ENCODE measurements at places on chromosomes 11 and 22.

GRCh38 chr11:80733790-80734189 lies 1293.0 kb upstream of the TENM4 start:
- DNase-seq, result no peak

DNA sequence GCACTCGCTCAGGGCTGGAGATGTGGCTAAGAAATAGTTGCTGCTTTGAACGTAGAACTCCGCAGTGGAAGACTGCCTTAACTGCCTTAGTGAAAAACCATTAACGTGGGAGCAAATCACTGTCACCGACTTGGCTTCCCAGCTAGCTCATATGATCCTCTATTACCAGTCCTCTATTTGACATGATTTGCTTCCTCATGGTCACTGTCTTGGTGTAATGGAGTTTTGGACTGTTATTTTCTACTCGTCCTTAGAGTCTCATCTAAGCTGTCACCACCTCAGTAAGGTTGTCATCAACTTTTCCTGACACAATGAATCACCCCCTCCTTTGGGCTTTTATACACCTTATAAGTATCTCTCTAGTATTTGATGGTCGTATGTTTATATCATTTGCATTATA lies 167.1 kb upstream of the NARS2 start:
- DNase-seq, result no peak

- no peak for DNase-seq
Observed at GRCh38 chr11:111449696-111450479, 62.3 kb downstream of the BTG4 start.

DNA sequence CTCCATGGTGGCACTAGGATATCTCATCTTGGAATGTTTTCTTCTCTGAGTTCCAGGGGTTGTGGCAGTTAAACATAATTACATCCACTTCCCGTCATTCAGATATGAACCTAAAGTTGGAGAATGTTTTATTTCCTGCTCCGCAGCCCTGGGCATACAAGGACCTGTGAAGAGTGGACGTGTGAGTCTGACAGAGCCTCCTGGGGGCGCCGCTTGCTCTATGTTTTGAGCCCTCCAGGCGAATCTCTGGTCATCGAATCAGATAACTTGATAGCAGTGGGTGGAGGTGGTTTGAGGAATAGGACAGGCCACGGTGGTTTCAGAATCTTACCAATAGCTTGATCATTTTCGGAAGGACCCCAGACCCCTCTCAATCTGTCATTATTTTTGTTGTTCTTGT lies 174.2 kb downstream of the NTM start:
- DNase-seq, result no peak

DNA sequence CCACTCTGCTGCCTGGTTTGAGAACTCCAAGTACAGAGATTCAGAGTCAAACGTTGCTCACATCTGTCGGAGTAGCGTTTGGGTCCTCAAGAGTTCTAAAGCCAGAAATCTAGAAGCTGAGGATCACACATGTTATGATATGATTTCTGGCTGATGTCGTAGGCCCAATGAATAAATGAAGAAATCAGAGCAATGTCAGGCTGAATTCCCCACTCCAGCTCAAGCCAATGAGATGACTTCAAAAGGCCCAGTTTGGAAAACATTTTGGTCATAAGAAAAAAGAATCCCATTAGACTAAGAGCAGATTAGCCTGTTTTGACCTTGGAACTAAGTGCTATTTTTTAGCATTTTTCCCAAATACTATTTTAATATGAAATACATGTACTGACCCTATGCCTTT lies 106.7 kb downstream of the ETS1 start:
- DNase-seq, result no peak

GRCh38 chr11:128604723-128605122 lies 17.4 kb upstream of the ETS1 start:
- DNase-seq, result no peak

DNA sequence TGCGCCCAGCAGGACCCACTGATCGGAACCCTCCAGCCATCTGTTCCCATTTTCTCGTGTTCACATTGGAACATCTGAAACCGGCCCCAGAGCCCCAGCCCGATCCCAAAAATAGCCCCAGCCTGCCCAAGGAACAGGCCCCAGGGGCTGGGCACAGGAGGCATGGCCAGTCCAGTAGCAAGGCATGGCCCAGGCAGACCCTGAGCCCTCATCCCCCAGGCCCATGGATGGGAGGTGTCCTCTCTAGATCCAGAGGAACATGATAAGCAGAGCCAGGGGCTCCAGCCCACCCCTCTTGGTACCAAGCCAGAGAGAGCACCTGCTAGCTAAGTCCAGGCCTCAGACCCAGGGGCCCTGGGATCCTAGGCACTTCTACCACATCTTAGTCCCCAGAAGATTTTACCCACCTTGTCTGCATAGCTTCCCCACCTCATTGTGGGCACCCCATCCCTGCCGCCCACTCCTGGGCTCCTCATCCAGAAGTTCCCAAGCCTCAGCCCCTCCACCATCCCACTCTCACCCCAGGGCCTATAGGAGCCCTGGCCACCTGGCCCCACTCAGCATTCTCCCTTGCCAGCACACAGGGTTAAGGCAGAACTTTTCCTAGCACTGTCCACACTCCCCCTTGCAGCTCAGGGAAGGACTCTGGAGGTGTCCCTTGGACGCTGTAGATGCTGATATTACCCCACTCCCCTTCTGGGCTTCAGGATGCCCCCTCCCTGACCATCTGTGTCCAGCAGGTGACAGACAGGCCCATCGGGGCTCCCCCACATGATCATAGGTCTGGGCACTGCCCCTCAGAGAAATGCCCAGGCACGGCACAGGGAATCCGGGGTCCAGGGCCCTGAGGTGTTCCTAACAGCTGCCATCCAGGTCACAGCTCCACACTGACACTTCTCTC lies 9.5 kb downstream of the BCL9L start:
- no peak for DNase-seq

- DNase-seq, result no peak
Observed at GRCh38 chr11:70265341-70265740, 5.1 kb upstream of the PPFIA1 start.

GRCh38 chr11:45159781-45160365 lies 13.4 kb downstream of the PRDM11 start:
- no peak for DNase-seq

GRCh38 chr11:71397961-71398360 lies 50.2 kb downstream of the DHCR7 start:
- no peak for DNase-seq

- no peak for DNase-seq
Observed at GRCh38 chr11:44779736-44780520, 53.2 kb downstream of the TSPAN18 start.

GRCh38 chr11:100892886-100893285 lies 205.8 kb downstream of the ARHGAP42 start:
- DNase-seq, result no peak

GRCh38 chr22:44658311-44658953 lies 43.6 kb upstream of the PRR5 start:
- no peak for DNase-seq

DNA sequence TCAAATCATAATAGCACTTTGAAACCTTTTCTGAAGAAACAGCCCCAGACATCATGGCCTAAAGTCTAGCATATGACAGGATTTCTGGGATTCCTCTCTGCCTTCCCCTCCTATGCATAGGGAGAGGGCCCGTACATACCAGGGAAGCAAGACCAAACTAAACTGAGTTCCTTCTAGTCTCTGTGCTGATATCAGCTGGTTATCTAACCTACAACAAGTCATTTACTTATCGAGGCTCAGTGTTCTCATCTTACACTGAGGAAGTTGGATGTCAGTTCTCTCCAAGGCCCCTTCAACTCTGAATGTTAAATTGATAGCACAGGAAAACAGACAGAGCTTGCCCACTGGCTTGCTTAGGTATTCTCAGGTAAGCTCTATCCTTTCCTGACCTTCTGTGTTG lies 17.0 kb upstream of the GRIK4 start:
- no peak for DNase-seq

DNA sequence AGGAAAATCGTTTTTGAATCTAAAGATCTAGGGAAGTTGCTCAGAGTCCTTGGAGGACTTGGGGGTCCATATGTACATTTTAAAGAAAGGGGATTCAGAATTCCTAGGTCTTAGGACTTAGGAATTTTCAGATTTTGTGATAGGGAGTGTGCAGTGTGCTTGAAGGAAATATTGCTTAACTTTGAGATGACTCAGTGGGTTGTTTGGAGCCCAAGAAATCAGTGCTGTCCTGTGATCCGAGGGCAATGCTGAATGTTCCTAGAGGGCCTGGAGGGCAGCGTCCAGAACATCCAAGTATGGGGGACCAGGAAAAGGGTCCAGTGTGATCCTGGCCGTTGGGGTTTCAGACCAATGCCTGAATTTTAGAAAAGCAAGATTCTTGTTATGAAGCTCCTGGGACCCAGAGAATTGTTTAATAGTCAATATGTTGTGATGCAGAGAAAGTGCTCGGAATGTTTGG lies 3.1 kb upstream of the IGF2 start:
- DNase-seq, result no peak
